ENCODE measurements at places on chromosomes 7 and 10. TPM values are rescaled to one million over a fixed set of nuclear protein-coding genes. Genes with fewer than 3 reads are reported as not detected.

Gene CCDC3
- total RNA-seq, result under 0.01 TPM

Gene CCDC146
- total RNA-seq, result 0.79 TPM

Gene ACSM6
- total RNA-seq, result not detected

Gene NPY4R
- total RNA-seq, result not detected

Gene BMPER
- total RNA-seq, result 0.44 TPM

Gene PVRIG
- total RNA-seq, result not detected

Gene ADARB2
- total RNA-seq, result 2.0 TPM

Gene CDH23
- under 0.01 TPM for total RNA-seq

Gene HOXA2
- total RNA-seq, result 0.20 TPM

Gene MNX1
- not detected for total RNA-seq

Gene IL2RA
- not detected for total RNA-seq

Measured in lung microvascular endothelial cell (primary cell).